Neural progenitor cell (in vitro differentiated cells): ENCODE measurements at places on chromosomes 16 and 17.

DNA sequence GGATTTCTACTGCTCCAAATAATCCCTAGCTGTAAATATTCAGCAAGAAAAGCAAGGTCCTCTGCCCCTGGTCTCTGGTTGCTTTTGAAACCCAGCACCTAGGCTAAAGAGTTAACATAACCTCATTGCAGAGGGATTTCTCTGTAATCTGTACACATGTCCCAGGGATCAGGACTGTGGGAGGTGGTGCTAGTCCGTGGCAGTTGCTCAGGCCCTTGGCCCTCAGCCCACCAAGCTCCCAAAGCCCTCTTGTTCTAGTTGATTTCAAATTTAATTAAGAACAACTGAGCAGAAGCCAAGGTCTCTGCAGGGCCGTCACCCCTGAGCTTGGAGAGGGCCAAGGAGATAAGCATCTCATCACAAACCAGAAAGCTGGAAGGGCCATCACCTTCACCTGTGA, 181.1 kb downstream of the SOX9 start:
- no peak for DNase-seq

- DNase-seq, result peak; percentile 87
These were observed 2.1 kb downstream of the SCARF1 start for GRCh38 chr17:1643293-1643998.

GRCh38 chr17:6461792-6462524, 17.7 kb downstream of the PIMREG start:
- peak; percentile 87 for DNase-seq

- no peak for DNase-seq
These were observed 110.9 kb downstream of the XYLT1 start for GRCh38 chr16:17359788-17360390.

- no peak for DNase-seq
These were observed 35.9 kb downstream of the TMEM132E start for GRCh38 chr17:34615326-34615725.
